CD4-positive, CD25-positive, alpha-beta regulatory T cell (primary cell): ENCODE measurements at places on chromosomes 3 and 15.

DNA sequence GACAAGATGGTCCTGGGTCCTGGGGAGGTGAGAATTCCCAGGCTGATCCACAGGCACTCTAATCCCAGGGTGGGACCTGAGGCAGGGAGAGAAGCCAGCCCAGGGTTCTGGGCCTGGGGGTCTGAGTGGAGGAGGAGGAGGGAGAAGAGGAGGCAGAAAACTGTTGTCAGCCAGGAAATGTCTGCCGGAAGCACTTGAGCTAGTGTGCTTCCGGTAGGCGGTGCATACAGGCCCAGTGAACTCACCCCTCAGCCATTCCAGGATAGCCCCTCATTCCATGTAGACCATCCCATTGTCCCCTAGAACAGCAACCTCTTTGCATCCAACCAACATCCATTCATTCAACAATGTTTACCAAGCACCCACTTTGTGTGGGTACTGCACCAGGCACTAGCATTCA lies 47.9 kb upstream of the LCTL start:
- DNase-seq, result no peak

- DNase-seq, result no peak
Observed at GRCh38 chr3:16174976-16175901, 759 bp downstream of the GALNT15 start.

DNA sequence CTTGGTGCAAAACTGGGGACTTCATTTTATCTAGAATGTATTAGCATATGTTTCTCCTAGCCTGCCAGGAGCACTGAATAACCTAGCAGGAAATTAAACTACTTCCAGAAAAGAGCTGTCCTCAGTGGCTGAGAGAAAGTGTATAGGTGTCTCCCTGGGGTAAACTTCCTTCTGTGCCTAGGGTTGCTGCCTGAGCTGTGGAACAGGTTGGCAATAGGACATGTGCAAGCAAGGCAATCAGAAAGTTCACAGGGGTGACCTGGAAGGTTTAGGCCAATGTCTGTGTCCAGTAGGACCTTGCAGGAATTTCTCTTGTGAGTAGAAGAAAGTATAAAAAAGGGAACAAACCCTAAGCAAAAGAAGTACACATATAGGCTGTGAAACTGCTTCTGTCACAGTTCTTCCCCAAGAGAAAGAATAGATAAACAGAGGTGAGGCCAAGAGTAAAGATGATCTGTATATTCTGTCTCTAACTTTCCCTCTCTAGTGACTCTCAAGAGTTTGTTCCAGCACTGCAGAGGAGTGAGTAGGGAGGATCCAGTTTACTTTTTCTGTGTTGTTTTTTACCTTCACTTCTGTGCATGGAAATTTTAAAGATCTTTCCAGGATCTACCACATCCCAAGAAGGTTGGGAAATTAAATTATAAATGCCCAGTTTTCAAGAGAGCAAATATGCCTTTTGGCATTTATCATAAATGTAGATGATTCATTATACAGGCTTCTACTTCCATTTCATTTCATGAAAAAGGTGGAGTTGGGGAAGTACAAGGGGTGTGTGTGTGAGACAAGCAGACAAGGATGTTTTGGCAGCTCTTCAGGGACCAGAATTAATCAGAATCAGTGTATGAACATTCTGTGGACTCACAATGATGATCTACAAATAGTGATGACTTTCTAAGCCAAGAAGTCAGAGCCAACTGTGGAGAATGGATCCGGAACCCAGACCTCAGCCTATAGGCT lies 155.2 kb downstream of the RBPMS2 start:
- DNase-seq, result no peak

GRCh38 chr3:48232734-48233133 lies 8.2 kb upstream of the ZNF589 start:
- DNase-seq, result peak; percentile 44

DNA sequence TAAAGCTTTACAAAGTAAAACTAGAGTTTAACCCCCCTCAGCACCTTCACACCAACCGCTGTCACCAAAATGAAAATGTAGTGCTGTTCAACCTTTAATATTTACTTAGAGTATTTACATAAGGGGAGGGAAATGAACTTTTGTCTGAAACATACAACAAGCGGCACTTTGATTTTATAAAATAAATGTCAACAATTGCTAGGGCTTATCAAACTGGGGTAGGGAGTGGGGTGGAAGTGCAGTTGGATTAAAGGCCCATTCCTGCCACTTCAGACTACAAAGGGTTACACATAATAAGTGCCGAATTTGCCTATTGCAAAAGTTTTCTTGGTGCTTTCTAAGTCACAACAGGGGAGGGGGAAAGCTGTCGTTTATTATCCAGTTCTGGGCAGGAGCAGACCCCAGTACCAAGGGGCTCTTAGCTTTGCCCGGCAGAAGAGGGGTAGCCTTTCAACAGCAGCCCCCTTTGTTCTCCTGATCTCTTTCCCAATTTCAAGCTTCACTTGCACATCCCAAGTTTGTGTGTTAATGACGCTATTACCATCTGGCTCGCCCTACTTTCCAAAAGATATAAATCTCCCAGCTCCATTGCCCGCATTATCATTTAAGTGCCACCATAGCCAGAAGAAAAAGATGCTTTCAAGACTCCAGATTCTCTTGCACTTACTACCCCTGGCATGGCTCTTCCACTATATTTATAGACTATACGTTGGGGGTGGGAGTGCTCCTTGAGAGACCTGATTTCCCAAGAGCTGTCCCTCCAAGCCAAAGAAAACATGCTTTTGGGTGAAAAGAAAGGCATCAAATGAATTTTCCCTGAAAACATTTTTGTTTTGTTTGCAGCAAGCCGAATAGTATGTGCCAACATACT lies 17.0 kb downstream of the SOX2 start:
- DNase-seq, result no peak

- DNase-seq, result no peak
Observed at GRCh38 chr3:85571835-85572234, 613.0 kb downstream of the CADM2 start.
